ENCODE measurements at places on chromosomes 12 and 14. TPM values are rescaled to one million over a fixed set of nuclear protein-coding genes. Genes with fewer than 3 reads are reported as not detected.

- no peak for DNase-seq
- H3K4me3 ChIP-seq = no peak overlapping the region
- no peak overlapping the region for H3K27ac ChIP-seq
- H3K36me3 ChIP-seq = peaks cover 2% of the 10 kb centered on the region
- peaks cover 73% of the 10 kb centered on the region for H3K27me3 ChIP-seq
- peaks cover 28% of the 10 kb centered on the region for H3K4me1 ChIP-seq
Observed at GRCh38 chr12:49338830-49339463, 2.0 kb upstream of the C1QL4 start.

- no peak for DNase-seq
- H3K4me1 ChIP-seq = no peaks in the 10 kb centered on the region
- no peaks in the 10 kb centered on the region for H3K36me3 ChIP-seq
- H3K27me3 ChIP-seq = peaks cover 6% of the 10 kb centered on the region
Observed at GRCh38 chr12:130521375-130522124, 183.9 kb downstream of the PIWIL1 start.

- no peak for DNase-seq
- no peak overlapping the region for H3K27ac ChIP-seq
- no peaks in the 10 kb centered on the region for H3K27me3 ChIP-seq
- H3K4me1 ChIP-seq = no peaks in the 10 kb centered on the region
- no peak overlapping the region for H3K4me3 ChIP-seq
Observed at GRCh38 chr12:95953000-95953399, 9.9 kb downstream of the AMDHD1 start.

- peaks cover 28% of the 10 kb centered on the region for H3K4me1 ChIP-seq
- no peaks in the 10 kb centered on the region for H3K36me3 ChIP-seq
- peak overlapping the region; percentile 97 for H3K4me3 ChIP-seq
- no peak for DNase-seq
- peak overlapping the region; percentile 90 for H3K27ac ChIP-seq
Observed at GRCh38 chr12:88035907-88036289, 6.7 kb upstream of the C12orf50 start.

Gene PCNX1
- 140 TPM for total RNA-seq

Gene OTOGL
- total RNA-seq = not detected

Gene BCL11B
- 167 TPM for total RNA-seq

Gene CEBPE
- total RNA-seq = 0.25 TPM

Gene TUNAR
- not detected for total RNA-seq

Gene HHIPL1
- total RNA-seq = 0.12 TPM

Gene CACNA2D4
- total RNA-seq = 18.1 TPM

Gene KICS2
- 19.7 TPM for total RNA-seq
